ENCODE measurements at places on chromosomes 3 and 15. TPM values are rescaled to one million over a fixed set of nuclear protein-coding genes. Genes with fewer than 3 reads are reported as not detected.

ARGFX gene
- not detected for total RNA-seq

- no peak for DNase-seq
- no peak overlapping the region for H3K4me3 ChIP-seq
- no peak overlapping the region for H3K27ac ChIP-seq
- no peaks in the 10 kb centered on the region for H3K27me3 ChIP-seq
Observed at GRCh38 chr3:179760944-179761343, 108.1 kb downstream of the USP13 start.

- H3K27ac ChIP-seq, result no peak overlapping the region
- H3K36me3 ChIP-seq, result no peaks in the 10 kb centered on the region
- H3K27me3 ChIP-seq, result no peaks in the 10 kb centered on the region
- no peak overlapping the region for H3K4me3 ChIP-seq
- no peaks in the 10 kb centered on the region for H3K4me1 ChIP-seq
Observed at GRCh38 chr15:25803541-25803940, 59.6 kb downstream of the ATP10A start.

DNA sequence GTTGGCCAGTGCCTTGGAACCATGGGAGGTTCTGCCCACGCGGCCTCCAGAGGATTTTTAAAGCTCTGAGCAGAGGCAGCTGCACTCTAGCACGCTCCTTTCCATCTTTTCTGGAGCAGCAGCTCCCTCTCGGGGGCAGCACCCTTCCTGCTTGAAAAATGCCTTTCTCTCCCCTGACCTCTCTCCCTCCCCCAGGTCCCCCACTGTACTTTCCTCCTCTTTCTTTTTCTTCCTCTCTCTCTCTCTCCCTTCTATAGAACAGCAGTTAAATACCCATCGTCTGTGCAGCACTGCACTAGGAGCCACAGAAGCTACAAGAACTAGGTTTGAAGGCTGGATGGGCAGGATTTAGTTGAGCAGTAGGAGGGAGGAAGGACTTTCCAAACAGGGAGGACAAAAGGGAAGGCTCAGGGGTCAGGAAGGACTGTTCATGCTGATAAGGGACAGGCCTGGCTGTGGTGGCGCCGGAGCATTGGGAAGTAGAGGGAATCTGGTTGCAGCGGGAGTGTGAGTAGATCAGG, 4.4 kb downstream of the ALPK3 start:
- no peaks in the 10 kb centered on the region for H3K27me3 ChIP-seq
- no peak for DNase-seq
- peaks cover 13% of the 10 kb centered on the region for H3K4me1 ChIP-seq
- no peak overlapping the region for H3K4me3 ChIP-seq
- H3K36me3 ChIP-seq, result no peaks in the 10 kb centered on the region

DNA sequence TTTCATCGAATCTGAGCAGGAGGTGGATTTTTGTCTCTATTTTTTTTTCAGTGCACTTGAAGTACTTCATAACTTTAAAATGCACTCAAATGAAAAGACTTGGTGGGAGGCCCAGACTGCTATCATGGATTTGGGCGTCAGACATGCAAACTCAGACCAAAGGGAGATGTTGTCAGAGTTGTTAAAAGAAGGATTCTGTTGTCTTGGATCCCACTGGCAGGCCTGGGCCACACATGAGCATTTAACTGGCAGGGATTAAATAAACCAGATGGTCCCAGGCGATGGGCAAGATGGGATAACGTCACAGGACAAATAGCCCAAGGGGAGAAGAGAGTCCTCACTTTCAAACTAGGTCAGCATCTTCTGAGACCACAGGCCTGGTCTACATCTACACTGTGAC, 15.4 kb downstream of the RTP1 start:
- H3K4me1 ChIP-seq, result no peaks in the 10 kb centered on the region
- H3K27ac ChIP-seq, result no peak overlapping the region
- DNase-seq, result no peak
- H3K4me3 ChIP-seq, result no peak overlapping the region
- H3K27me3 ChIP-seq, result peaks cover 6% of the 10 kb centered on the region

NTRK3 gene
- not detected for total RNA-seq

ITIH3 gene
- not detected for total RNA-seq

- H3K27ac ChIP-seq, result no peak overlapping the region
- H3K36me3 ChIP-seq, result no peaks in the 10 kb centered on the region
Observed at GRCh38 chr3:128404276-128405068, 62.2 kb downstream of the DNAJB8 start.

CDCP1 gene
- total RNA-seq, result 0.54 TPM

GRCh38 chr3:89402051-89402450, 294.6 kb downstream of the EPHA3 start:
- DNase-seq, result no peak
- H3K4me3 ChIP-seq, result no peak overlapping the region
- H3K36me3 ChIP-seq, result no peaks in the 10 kb centered on the region
- no peak overlapping the region for H3K27ac ChIP-seq
- H3K4me1 ChIP-seq, result no peaks in the 10 kb centered on the region
- H3K27me3 ChIP-seq, result no peaks in the 10 kb centered on the region

CPOX gene
- 22.8 TPM for total RNA-seq

DNA sequence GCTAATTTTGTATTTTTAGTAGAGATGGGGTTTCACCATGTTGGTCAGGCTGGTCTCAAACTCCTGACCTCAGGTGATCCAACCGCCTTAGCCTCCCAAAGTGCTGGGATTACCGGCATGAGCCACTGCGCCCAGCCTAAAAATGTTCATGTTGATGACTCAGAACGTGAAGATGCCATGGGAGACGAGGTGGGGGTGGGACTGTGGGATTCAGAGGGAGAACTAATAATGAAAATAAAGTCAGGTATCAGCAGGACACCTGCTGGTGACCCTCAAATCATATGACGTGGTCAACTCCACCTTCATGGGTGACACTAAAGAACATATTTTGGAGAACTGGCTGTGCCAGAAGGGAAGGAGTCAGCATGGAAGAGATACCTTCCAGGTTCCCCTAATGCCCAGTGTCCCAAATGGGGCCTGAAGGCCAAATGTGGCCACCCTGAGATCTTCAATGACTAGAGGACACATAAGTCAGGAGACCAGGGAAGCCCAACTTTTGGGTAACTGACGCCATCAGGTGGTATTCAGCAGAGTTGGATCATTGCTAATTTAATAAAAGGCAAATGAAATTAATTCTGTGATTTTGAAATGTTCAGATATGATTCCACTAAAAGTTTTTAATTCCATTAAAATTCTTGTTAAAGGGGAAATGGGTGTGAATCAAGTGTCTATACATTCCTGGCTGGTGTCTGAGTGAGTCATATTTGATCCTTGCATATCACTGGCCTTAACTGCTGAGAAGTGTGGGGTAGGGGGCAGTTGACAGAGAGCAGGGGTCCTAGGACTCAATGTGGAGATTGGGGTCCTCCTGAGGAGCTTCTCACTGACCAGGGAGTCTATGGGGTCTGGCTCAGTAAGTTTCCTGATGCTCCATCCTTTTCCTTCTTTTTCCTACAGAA, 88.6 kb upstream of the GSK3B start:
- H3K4me1 ChIP-seq, result no peaks in the 10 kb centered on the region
- no peaks in the 10 kb centered on the region for H3K36me3 ChIP-seq
- H3K27me3 ChIP-seq, result peaks cover 4% of the 10 kb centered on the region

GOLGA6A gene
- 0.20 TPM for total RNA-seq

- no peaks in the 10 kb centered on the region for H3K27me3 ChIP-seq
- H3K36me3 ChIP-seq, result no peaks in the 10 kb centered on the region
- no peak overlapping the region for H3K27ac ChIP-seq
- peak; percentile 62 for DNase-seq
- H3K4me3 ChIP-seq, result peak overlapping the region; percentile 60
- no peaks in the 10 kb centered on the region for H3K4me1 ChIP-seq
Observed at GRCh38 chr3:112847692-112848091, 1.0 kb upstream of the CD200R1L start.

- peak overlapping the region; percentile 33 for H3K4me3 ChIP-seq
- DNase-seq, result peak; percentile 4
Observed at GRCh38 chr15:38253351-38253781, 730 bp downstream of the SPRED1 start.

DNA sequence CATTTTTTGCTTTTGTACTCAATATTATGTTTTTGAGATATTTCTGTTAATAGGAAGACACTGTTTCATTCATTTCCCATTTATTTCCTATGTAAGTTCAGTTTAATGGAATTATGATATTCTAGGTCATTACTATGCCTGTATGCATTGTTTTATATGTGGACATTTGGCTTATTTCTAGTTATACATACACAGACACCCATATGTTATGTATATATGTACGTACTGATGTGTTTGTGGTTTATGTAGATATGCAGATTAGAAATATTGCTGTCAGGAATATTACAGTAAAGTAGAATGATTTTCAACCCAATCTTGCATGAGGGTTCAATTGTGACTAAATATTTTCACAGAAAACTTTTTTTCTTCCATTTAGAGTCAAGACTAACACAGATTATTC, 190.5 kb downstream of the KCNH8 start:
- no peaks in the 10 kb centered on the region for H3K36me3 ChIP-seq
- H3K4me1 ChIP-seq, result no peaks in the 10 kb centered on the region
- H3K4me3 ChIP-seq, result no peak overlapping the region
- DNase-seq, result no peak

- H3K36me3 ChIP-seq, result no peaks in the 10 kb centered on the region
- no peaks in the 10 kb centered on the region for H3K4me1 ChIP-seq
- H3K27me3 ChIP-seq, result no peaks in the 10 kb centered on the region
- no peak overlapping the region for H3K4me3 ChIP-seq
- no peak overlapping the region for H3K27ac ChIP-seq
Observed at GRCh38 chr3:24502690-24503089, 8.0 kb upstream of the THRB start.

DNA sequence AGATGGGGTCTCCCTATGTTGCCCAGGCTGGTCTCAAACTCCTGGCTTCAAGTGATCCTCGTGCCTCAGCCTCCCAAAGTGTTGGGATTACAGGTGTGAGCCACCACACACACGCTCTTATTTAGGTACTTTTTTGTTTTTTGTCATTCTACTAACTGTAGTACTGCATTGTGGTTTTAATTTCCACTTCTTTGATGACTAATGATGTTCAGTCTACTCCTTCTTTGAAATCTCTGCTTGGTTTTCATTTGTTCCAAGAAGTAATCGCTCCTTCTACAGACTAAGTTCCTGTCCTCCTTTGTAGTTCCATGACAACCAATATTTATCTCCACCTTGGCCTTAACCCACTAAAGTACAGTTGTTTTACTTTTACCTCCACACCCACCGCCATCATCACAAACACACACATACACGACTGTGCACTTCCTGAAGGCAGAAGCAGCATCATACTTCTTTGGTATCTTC, 529 bp upstream of the DLEC1 start:
- no peaks in the 10 kb centered on the region for H3K36me3 ChIP-seq
- H3K27ac ChIP-seq, result peak overlapping the region; percentile 81
- peak overlapping the region; percentile 83 for H3K4me3 ChIP-seq
- peaks cover 30% of the 10 kb centered on the region for H3K4me1 ChIP-seq
- DNase-seq, result no peak
- no peaks in the 10 kb centered on the region for H3K27me3 ChIP-seq

DNA sequence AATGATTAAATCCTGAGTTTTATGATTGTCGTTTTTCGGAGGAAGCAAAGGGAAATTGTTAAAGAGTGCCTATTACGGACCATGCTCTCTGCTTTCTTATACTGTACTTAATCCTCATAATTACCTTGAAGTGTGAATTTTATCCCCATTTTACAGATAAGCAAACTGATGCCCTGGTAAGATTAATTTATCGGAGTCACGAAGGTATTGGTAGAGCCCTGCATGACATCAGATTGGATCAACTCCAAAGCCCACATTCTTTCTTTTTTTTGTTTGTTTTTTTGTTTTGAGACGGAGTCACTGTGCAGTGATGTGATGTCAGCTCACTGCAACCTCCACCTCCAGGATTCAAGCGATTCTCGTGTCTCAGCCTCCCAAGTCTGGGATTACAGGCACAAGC, 1.6 kb upstream of the GNB4 start:
- H3K27me3 ChIP-seq, result peaks cover 37% of the 10 kb centered on the region
- H3K27ac ChIP-seq, result no peak overlapping the region

DNA sequence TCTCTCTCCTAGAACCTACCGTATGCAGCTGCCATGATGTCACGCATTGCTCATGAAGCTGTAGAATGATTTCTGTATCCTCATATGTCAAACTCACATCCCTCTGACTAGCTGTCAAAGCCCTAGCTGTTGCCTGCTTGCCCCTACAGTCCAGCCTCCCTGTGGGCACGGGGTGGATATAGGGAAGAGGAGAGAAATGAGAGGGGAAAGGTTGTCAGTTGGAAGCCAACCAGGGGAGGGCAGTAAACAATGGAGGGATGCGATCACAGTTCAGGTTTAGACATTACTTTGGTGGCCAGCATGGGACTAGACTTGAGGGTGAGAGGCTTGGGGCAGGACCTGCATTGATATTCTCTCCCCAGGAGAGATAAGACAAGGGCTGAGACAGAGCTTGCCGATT, 1.7 kb upstream of the HDGFL3 start:
- peaks cover 47% of the 10 kb centered on the region for H3K27me3 ChIP-seq
- H3K4me1 ChIP-seq, result peaks cover 10% of the 10 kb centered on the region
- no peak overlapping the region for H3K4me3 ChIP-seq
- DNase-seq, result no peak
- H3K27ac ChIP-seq, result no peak overlapping the region

CCR3 gene
- 6.0 TPM for total RNA-seq

MRAS gene
- total RNA-seq, result not detected

DNA sequence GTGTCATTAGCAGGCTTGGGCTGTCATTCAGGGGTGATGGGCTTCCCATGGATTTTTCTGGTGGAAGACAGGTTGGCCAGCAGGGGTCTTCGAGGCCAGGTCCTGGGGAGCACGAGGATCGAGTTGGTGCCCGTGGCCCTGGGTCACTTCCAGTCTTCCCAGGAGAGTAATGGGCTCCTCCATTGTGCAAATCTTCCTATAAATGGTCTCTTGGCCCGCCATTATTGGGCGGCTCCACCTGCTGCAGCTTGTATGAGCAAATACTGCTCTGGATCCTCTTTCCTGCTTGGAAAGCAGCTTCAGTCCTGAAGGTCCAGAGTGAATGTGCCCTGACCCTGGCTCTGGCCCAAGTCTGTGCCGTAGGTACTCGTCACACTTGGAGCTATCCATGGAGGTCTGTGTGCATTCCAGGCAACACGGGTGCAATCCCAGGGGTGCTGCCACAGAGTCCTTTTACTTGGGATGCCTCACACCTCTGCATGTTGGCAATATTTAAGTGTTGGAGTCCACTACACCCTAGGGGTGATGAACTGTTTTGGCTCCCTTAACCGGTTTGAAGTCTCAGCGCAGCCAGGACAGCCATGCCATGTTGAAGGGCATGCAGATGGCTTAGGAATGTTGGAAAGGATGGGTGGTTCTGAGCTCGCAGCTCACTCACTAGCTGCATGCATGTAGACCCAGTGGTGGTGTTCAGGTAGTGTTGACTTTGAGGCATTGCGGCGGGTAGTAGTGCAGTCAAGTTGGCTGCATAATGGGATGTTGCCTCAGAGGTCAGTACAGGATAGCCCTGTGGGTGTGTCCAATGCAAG, 97.6 kb downstream of the SNRPN start:
- no peak overlapping the region for H3K27ac ChIP-seq
- no peak overlapping the region for H3K4me3 ChIP-seq
- H3K4me1 ChIP-seq, result no peaks in the 10 kb centered on the region
- peaks cover 23% of the 10 kb centered on the region for H3K36me3 ChIP-seq

DNA sequence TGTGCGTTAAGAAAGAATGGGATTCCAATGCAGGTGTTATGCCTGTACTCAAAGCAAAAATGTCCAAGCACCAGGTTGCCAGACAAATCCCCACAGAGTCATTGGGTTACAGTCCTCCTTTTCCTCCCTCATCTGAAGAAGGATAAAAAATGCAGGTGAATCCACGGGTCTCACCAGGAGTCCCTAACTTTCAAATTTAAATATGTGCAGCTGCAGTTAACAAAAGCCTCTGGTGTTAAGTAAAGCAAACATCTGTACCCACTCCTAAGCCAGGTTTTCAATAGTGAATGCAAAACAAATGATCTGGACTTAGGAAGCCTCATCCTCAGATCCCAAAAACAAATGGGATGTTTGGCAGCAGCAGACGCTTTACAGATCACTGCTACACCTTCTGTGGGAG, 70.4 kb upstream of the SETMAR start:
- no peak for DNase-seq
- H3K36me3 ChIP-seq, result no peaks in the 10 kb centered on the region
- no peak overlapping the region for H3K4me3 ChIP-seq
- no peaks in the 10 kb centered on the region for H3K27me3 ChIP-seq
- H3K27ac ChIP-seq, result no peak overlapping the region
- H3K4me1 ChIP-seq, result no peaks in the 10 kb centered on the region
